NCI-H1694 treated with DMSO at 0.1 percent for 48 hours (cell line): ENCODE measurements at places on chromosomes 1 and 21.

DNA sequence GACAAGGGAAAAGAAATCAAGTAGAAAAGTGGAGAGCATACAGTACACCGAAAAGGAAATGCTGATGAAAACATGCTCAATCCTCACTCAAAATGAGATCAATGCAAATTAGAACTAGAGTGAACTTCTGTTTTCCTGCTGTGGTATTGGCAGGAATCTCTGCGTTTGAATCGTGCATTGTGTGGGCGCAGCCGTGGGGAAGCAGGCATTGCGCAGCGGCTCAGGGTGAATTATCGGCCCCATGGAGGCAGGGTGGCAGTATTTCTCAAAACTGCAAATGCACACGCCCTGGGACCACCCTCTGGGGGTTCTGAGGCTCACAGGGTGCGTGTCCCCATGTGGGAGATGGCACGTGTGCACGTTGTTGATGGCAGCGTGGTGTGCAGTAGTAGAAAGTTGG, 140.6 kb downstream of the PEX14 start:
- DNase-seq = no peak

GRCh38 chr1:56585985-56586384, 6.6 kb upstream of the PLPP3 start:
- DNase-seq = no peak

DNA sequence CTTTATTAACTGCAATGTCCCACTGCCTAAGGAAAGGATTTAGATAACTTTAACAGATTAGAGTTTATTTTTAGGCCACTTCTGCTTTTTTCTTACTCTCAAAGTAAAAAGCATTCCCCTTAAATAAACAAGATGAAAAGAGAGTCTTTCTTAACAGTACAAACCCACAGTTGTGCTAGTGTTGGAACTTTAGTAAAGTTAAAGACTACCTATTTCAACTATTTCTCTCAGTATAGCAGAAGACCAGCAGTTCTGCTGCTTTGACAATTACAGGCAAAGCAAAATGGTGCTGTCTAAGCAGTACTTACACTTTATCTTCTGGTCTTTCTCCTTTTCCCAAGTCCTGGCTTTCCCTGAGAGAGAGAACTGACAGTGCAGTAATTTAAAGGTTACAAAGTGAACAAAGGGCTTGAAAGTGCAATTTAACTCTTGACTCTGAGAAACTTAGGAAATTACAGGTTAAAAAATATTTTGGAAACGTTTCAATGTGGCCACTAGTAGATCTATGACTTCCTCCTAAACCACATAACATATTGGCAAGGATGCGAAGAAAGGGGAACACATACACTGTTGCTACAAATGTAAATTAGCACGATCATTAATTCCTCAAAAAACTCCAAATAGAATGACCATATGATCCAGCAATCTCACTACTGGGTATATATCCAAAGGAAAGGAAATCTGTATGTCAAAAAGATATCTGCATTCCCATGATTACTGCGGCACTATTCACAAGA, 135.4 kb upstream of the POGK start:
- no peak for DNase-seq

DNA sequence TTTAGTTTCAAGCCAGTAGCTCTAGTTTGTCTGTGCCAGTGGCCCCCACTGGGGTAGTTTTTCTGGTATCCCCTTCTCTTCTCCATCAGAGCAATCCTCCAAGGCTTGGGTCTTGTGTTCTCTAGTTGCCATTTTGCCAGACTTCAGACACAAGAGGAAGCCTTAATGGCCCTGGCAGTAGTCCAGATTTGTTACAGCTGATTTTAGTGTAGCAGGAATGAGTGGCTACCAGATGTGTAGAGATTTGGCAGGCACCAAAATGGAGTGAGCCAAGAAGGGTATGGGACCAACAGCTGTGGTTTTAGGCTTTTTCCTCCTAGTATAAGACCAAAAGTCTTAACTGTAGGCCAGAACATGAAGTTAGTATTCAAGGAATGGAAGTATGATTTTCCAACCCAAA, 56.8 kb downstream of the ACP6 start:
- no peak for DNase-seq

- DNase-seq = no peak
Measured at GRCh38 chr1:98373056-98373455, 288.5 kb upstream of the SNX7 start.

DNA sequence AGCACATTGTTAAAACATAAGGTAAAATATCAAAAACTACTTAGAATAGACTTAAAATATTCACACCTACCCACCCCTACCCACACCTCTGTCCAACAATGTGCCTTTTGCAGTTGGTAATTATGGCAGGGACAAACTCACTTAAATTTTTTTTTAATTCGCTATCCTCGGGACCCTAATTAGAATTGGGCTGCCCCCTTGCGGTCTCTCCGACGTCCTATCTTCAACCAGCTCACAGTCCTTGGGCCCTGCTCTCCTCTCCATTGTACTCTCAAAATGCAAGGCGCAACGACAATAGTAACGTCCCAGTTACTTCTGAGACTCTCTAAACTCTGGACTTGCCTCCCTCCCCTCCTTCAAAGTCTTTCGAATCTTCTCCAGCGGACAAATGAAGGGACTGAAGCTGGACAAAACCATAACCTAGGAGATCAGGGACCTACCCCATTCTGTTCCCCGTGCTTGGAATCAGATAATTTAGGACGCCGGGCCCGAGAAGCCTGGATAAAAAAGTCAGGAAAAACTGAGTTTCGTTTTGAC, 1.1 kb upstream of the CIART start:
- peak; percentile 87 for DNase-seq

GRCh38 chr1:78003070-78003746, 1.5 kb upstream of the DNAJB4 start:
- DNase-seq = no peak

GRCh38 chr1:41558761-41559171, 74.3 kb upstream of the EDN2 start:
- no peak for DNase-seq

GRCh38 chr1:71956613-71957285, 325.6 kb downstream of the NEGR1 start:
- no peak for DNase-seq

GRCh38 chr1:167548059-167548932, 5.3 kb downstream of the CREG1 start:
- DNase-seq = no peak

GRCh38 chr1:150804671-150805070, 3.4 kb downstream of the CTSK start:
- no peak for DNase-seq

- DNase-seq = no peak
Measured at GRCh38 chr1:156768610-156769295, 1.4 kb downstream of the PRCC start.

GRCh38 chr1:22273686-22274681, 131.1 kb upstream of the WNT4 start:
- no peak for DNase-seq

- no peak for DNase-seq
Measured at GRCh38 chr21:45523411-45524101, 18.7 kb downstream of the SLC19A1 start.

GRCh38 chr1:230747127-230747730, at the start of gene CAPN9:
Gene CAPN9, plus strand, starts transcription at chr1:230747388. Its CDS starts 109 bp downstream, at chr1:230747497.
- DNase-seq = no peak

DNA sequence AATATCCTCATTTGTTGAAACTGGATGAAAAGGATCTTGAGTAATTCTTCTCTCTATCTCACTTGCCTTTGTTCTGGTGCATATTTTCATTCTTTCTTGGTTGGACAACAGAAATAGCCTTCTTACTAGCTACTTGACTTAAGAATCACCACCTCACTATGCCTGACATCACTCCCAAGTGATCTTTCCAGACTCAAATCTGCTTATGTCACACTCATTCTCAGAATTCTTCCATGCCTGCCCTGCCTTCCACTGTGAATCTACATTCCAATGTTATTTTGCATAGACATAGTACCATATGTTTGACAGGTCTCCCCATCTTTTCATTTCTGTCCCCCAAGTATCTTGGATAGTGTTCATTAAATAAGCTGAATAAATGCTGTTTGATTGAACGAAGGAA, 78.5 kb upstream of the DPYD start:
- DNase-seq = no peak

- DNase-seq = no peak
Measured at GRCh38 chr1:92483610-92484471, 2.9 kb downstream of the GFI1 start.

DNA sequence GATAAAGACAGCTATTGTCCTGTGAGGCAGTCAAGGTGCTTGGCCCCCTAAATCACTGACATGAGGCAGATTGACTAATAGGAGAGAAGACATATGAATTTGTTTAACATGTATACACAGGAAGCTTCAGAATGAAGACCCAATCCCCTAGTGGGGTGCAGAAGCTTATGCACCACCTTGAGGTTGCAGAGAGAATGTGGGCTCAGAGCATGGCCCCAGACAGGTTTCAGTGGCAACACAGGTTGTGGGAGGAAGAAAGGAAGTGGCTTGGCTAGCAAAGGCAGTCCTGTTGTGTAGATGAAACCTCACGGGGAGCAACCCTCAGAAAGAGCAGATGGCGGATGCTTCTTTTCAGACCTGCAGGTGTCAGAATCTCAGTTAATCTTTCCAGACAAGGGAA, 37.0 kb upstream of the PARP1 start:
- DNase-seq = no peak

DNA sequence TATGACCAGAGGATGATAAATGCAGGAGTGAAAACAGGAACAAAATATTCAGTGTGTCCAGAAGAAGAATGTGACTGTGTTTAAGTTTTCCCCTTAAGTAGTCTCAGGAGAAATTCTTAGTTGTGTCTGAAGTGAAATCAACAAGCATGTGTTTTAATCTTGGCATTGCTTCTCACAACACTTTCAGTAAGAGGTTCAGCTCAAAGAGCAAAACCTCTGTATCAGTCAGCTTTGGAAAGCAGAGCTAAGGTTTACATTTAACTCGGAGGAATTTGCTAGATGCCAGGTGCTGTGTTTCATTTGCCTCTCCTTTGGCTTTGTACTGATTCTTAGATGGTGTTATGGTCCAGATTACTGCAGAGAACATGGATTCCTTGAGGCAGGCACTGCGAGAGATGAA, 28.6 kb downstream of the CC2D1B start:
- no peak for DNase-seq

- DNase-seq = no peak
Measured at GRCh38 chr1:26156285-26157038, 2.4 kb upstream of the FAM110D start.

DNA sequence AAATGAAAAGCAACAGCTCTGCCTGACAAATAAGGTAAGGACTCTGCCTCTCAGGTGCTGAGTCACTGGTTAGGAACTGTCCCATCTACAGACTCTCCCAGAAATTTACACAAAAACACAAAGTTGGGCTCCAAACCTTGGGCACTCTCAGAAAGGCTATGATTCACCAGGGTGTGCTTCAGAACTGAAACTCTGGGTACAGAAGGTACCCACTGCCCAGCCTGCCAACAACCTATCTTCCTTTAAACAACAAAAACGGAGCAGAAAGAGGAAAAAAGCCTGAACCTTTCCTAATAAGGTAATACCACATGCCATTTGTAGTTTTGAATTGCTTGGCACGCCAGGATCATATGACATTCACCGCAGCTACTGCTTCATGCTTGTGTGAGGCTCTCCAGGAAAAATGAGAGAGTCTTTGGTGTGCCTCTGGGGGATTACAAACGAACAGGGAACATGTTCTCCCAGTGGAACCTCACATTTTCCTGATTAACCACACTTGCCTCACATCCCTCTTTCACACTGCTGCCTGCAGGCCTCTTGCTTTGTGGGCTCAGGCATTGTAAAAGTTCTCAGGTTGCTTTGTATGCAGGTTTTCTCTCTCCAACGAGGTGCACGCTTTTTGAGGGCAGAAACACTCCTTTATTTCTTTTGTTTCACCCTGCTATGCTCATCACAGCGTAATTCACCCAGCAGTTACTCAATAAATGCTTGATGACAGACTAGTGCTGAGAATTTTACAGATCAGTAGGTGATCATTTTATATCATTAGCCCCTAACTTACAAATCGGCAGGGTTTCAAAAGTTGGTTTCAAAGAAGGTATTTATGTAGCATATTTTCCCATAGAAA, 65.1 kb downstream of the GADD45A start:
- DNase-seq = peak; percentile 5

- DNase-seq = no peak
Measured at GRCh38 chr1:46804027-46804889, 5.4 kb downstream of the CYP4B1 start.

- DNase-seq = peak; percentile 56
Measured at GRCh38 chr1:215887627-215888026, 320.5 kb downstream of the KCTD3 start.

GRCh38 chr1:4000811-4001251, 100.8 kb upstream of the C1orf174 start:
- DNase-seq = no peak

DNA sequence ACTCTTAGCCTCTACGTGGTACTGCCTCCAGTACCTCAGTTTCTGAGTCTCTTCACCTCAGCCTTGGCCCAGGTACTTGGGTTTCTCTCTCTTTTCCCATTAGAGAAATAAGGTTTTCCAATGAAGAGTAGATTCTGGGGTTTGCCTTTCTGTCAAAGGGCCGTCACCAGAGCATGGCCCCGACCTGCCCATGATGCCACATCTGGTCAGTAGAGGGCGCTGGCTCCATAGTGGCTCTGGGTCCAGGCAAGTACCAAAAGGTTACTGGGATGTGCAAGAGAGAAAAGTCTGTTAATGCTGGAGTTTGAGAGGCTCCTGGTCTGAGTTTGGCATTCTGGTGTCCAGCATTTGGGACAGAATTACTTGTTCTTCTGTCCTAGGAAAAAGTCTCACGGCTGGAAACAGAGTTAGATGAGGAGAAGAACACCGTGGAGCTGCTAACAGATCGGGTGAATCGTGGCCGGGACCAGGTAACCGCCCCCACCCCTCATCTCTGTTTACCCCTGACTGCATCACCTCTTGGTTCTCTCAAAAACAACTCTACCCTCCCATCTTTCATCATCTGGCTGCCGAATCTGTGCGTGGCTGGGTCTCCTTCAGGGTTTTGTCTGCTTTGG, 5.3 kb upstream of the TUFT1 start:
- DNase-seq = peak; percentile 56

- DNase-seq = no peak
Measured at GRCh38 chr1:70627910-70628309, 216.8 kb downstream of the CTH start.

- no peak for DNase-seq
Measured at GRCh38 chr1:10128101-10128765, 82.1 kb upstream of the KIF1B start.

DNA sequence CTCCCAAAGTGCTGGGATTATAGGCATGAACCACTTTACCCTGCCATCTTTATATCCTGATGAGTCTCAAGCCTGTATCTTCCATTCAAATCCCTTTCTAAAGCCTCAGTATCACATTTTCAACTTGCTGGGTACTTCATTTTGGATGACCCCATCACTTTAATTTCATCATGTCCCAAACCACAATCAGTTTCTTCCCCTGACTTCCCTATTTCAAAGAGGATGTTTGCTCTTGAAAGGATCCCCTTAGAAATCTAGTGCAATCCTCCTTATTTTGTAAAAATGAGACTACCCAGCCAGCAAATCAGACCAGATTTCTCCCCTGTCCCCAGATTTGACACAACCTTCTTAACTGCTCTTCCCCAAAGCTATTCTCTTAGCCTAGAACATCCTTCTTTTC, 7.0 kb upstream of the TRIT1 start:
- no peak for DNase-seq

DNA sequence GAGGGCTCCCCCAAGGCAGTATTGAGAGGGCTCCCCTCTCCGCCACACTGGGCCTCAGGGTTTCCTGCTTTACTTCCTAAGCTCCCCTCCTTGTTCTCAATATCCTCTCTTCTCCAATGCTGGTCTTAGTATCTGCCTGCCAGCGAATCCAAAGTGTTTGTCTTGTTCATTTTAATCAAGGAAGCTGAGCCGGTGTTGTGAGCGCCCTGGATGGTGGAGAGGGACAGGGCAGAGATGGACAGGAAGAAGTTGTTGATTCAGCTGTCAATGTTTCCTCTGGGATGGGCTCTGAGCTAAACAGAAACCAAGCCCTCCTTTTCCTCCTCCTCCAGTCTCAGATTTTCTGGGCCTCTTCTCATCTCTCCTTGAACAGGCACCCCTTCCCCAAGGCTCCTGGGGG, 5.4 kb downstream of the OLFML3 start:
- no peak for DNase-seq
